ENCODE measurements at places on chromosomes 16 and 17. TPM values are rescaled to one million over a fixed set of nuclear protein-coding genes. Genes with fewer than 3 reads are reported as not detected.

DNA sequence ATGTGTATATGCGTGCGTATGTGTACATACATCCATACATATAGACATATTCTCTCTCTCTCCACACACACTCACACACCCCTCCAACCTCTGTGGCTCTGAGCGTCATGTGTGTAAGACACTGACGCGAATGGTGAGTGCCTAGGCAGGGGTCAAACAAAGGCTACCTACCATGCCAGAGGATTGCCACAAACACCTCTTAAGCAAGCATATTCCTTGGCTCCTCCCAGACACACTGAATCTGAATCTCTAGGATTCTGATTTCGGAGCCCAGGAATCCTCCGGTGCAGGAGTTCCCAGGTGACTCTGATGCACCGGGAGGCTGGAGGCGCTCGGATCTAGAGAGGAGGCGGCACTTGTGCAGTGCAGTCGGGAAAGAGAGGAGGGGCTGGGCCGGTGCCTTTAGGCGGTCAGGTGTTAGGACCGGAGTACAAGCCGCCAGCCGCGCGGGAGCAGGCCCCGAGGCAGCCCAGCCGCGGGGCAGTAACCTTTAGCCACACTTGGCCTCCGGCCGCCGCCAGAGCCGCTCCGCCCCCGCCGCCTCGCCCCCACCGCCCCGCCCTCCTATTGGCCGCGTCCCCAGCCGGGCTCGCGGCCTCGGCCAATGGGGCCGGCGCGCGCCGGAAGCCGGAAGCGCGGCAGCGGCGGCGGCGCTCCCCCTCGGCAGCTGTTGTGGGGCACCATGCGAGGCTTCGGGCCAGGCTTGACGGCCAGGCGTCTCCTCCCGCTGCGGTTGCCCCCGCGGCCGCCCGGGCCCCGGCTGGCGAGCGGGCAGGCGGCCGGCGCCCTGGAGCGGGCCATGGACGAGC, at the start of gene MLYCD:
Gene MLYCD (plus strand): TSS at position 653 of the 809 bp plus-strand sequence. CDS start 30 bp downstream, at position 683.
- DNase-seq = peak; percentile 88

Gene TPSD1
- total RNA-seq = not detected

DNA sequence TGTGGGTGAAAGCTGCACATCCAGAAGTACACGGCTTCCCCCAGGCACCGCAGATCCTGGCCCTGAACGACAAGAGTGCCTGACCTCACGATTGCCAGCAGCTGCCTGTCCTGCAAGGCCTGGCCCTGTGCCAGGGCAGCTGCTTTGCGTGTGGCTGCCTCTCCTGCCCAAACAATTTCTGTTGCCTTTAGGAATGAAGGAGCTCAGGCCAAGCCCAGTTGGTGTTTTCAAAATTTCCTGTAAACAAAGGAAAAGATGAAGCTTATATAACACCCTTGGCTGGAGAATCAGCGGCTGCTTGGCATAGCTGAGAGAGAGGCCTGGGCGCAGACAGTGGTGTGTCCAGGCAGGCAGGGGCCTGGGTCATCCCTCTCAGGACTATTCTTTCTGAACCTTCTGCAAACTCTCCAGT, 11.7 kb upstream of the SLC47A2 start:
- DNase-seq = peak; percentile 73

DNA sequence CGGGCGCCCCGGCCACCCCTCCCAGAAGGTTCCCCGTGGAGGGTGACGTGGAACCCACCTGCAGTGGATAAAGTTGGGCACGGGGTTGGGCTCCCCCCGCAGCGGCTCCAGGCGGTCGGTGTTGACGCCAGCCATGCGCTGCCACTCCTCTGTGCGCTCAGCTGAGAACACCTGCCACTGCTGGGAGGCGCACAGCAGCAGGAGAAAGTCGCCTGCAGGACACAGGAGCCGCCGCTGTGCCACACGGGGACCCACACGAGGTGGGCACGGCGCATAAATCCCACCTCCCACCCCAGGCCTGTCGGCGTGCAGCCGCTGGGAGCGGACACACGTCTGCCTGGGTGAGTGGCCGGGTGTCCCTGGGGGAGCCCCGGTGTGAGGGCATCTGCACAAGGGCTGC, 20.7 kb downstream of the CTU2 start:
- no peak for DNase-seq

- DNase-seq = no peak
Measured at GRCh38 chr16:14364386-14365199, 265.5 kb downstream of the PARN start.

GRCh38 chr16:2895813-2896212, 12.8 kb downstream of the FLYWCH2 start:
- no peak for DNase-seq

Gene ZSCAN10
- under 0.01 TPM for total RNA-seq

GRCh38 chr16:13886608-13887007, 33.3 kb upstream of the ERCC4 start:
- no peak for DNase-seq

GRCh38 chr17:17505610-17506171, 9.5 kb upstream of the RASD1 start:
- no peak for DNase-seq

- no peak for DNase-seq
Measured at GRCh38 chr17:81996232-81996756, 18.9 kb downstream of the ASPSCR1 start.

Gene IKZF3
- total RNA-seq = not detected

- no peak for DNase-seq
Measured at GRCh38 chr17:3589784-3590183, 19.4 kb downstream of the TRPV1 start.

DNA sequence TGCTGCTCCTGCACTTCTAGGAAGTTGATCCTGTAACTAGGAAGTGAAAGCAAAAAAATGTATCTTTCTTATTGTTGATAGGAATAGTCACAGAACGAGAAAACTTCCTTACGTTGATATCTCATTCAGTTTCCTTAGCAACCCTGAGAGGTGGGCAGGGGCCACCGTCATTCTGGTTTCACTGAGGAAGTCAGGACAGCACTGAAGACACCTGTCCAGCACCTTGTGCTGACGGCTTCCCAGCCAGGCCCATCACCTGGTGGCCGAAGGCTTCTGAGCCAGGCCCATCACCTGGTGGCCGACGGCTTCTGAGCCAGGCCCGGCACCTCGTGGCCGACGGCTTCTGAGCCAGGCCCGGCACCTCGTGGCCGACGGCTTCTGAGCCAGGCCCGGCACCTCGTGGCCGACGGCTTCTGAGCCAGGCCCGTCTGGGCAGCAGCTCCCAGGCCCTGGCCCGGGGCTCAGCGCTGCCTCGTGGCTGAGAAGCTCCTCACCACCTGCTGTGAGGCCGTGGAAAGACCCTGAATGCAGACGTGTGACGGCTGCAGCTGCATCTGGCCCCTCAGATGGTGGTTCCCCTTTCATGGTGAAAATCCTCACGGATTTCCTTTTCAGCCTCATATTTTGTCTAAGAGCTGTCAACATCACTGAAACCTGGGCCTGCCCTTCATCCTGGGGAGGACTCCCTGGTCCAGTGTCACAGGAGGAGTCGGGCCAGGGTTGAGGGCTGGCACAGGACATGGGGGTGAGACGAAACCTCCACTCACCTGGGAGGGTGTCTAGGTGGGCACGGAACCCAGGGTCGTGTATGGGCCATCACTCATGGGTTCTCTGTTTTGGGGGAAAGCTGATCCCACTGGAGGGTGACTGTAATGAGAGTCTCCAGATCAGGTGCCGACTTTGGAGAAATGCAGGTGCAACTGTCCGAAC, 33.0 kb upstream of the ZNF750 start:
- no peak for DNase-seq

Gene PIK3R5
- not detected for total RNA-seq

GRCh38 chr17:71488851-71489250, 632.0 kb upstream of the SOX9 start:
- DNase-seq = no peak

GRCh38 chr17:79388556-79389295, 222.1 kb downstream of the RBFOX3 start:
- DNase-seq = peak; percentile 67

GRCh38 chr17:16419074-16419928, 3.9 kb downstream of the TRPV2 start:
- DNase-seq = peak; percentile 38

- DNase-seq = no peak
Measured at GRCh38 chr17:82120148-82120547, 22.1 kb upstream of the FASN start.

DNA sequence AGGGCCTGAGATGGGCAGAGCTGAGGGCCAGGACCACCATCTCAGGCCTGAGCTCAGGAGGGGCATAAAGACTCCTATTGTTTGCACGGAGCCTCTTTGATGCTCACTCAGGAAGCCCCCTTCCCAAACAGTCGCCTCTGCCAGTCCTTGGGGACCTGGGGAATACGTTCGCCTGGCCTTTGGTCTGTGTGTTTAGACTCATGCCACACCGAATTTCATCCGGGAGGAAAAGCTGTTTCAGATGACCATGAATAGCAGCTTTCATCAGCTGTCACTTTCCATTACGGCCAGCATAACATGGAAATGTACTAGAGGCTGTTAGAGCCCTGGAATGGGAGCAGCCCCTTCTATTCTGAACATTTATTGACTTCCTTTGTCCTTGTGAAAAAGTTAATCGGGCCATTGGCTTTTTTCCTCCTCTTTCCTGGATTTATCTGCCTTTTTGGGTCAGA, 139.0 kb downstream of the HS3ST3A1 start:
- no peak for DNase-seq

DNA sequence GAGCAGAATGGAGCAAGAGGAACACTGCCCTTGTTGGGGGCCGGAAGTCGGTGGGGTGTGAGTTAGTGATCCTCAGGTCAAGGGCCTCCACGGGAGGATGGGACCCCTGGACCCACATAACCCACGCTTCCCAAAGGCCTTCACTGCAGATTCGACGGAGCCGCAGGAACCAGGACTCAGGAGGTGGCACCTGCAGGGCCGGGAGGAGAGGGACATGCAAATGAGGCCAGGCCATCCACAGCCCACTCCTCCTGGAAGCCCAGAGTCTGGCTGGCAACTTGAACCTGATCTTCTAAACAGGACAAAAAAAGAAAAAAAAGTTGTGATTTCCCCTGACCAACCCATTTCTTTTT, 299.9 kb downstream of the SOX9 start:
- DNase-seq = no peak

Gene CDC6
- 8.3 TPM for total RNA-seq

GRCh38 chr16:89123001-89123830, 29.6 kb downstream of the ACSF3 start:
- no peak for DNase-seq

Data from lung microvascular endothelial cell (primary cell).